ENCODE measurements at places on chromosomes 3 and 15. TPM values are rescaled to one million over a fixed set of nuclear protein-coding genes. Genes with fewer than 3 reads are reported as not detected.

DNA sequence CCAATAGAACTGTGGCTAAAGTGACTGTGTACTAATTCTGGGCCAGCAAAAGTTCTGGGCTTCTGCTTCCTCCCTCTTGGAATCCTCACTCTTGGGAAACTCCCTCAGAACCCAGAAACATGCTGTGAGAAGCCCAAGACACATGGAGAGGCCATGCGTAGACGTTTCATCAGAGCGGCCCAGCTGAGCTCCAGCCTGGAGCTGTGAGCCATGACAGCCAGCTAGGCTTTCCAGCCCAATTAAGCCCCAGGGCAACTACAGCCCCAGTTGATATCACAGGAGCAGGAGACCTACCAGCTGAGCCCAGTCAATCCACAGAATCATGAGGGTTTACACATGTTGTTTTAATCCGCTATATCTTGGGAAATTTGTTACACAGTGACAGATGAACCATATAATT lies 43.6 kb upstream of the CNOT10 start:
- no peak overlapping the region for H3K4me3 ChIP-seq
- H3K27ac ChIP-seq = no peak overlapping the region
- no peak for DNase-seq
- H3K36me3 ChIP-seq = no peaks in the 10 kb centered on the region

DNA sequence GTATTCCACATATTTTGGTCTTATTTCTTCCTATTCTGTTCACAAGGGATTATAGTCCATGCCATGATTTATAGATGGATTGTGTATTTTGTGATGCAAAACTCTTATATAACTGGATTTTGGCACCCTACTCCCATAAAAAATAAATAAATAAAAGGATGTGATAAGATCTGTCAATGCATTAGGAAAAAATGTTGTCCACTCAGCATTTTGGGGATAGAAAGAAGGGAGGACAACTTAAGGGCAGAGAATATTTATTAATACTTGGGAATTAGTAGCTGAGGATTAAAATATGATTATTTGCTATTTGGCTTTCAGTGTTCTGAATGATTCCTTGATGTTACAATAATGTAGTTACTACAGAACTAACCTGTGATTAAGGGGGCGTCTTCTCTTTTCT lies 682.6 kb downstream of the ZBBX start:
- H3K36me3 ChIP-seq = no peaks in the 10 kb centered on the region
- no peaks in the 10 kb centered on the region for H3K27me3 ChIP-seq
- no peak overlapping the region for H3K27ac ChIP-seq

DNA sequence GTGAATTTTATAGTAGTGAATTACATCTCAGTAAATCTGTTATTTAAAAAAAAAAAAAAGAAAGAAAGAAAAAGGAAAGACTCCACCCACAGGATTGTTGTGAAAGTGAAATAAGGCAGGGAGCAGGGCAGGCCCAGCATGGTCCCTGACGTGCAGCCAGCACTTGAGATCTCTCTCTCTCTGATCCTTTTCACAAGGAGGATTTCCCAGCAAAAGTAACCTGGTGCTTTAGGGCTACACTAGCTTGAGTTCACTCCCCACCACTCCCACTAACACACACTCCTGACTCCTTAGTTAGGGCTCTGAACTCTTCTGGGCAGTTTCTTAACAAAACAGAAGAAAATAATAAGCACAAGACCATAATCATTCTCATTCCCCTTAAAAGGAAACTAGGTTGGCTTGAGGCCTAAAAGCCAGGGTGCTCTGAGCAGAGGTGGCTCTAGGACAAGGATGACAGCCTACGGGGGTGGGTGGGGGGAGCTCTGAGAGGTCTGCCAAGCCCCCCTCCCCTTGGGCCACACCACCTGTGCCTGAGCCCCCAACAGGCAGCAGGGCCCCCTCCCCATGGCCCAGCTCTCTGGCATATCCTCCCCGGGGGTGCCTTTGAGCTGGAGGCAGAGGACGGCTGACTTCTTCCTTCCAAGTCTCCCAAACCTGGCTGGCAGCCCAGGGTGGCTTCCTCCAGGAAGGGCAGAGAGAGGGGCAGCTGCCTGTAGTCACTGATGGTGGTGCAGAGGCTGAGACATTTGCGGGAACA lies 856 bp downstream of the TMEM40 start:
- H3K4me1 ChIP-seq = no peaks in the 10 kb centered on the region
- peak overlapping the region; percentile 55 for H3K27ac ChIP-seq
- H3K4me3 ChIP-seq = no peak overlapping the region
- no peaks in the 10 kb centered on the region for H3K36me3 ChIP-seq
- DNase-seq = peak; percentile 43

DNA sequence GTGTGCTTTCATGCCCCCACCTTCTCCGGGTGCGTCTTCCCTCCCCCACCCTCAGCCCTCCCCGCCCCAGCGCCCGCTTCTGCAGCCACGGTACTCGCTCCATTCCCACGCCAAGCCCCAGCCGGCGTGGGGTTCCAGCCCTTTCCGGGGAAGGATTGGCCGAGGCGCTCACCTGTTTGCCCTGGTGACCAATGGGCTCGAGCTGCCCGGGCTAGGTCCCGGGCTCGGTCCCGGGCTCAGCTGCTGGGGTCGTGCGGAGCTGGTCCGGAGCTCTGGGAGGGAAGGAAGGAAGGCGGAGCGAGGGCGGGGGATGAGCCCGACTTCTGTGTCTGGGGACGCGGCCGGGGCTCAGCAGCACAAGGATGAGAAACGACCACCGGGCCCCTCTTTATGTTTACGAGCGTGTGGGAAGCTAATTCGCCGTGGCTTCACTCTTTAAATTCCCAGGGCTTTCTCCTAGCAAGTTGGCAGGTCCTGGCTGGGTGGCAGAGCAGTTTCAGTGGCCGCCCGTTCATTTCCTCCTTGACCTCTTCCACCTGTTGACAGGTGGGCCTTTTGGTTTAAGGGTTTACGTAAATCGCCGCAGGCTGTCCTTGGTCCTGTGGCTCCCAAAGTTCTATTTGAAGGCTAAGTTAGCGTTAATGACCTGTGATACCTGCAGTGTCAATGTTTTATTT lies at the start of gene IGSF10:
TSS of gene IGSF10 (minus strand) at position 288 of the 677 bp plus-strand sequence. CDS start 2,352 bp downstream, outside the sequence.
- no peak within 1 kb of the TSS for H3K27ac ChIP-seq
- peak; percentile 50 for DNase-seq
- no peaks in the 10 kb centered on the region for H3K36me3 ChIP-seq
- H3K4me3 ChIP-seq = peak within 1 kb of the TSS; percentile 50
- H3K27me3 ChIP-seq = no peaks in the 10 kb centered on the region
- H3K4me1 ChIP-seq = no peaks in the 10 kb centered on the region

Gene AHSG
- not detected for total RNA-seq

DNA sequence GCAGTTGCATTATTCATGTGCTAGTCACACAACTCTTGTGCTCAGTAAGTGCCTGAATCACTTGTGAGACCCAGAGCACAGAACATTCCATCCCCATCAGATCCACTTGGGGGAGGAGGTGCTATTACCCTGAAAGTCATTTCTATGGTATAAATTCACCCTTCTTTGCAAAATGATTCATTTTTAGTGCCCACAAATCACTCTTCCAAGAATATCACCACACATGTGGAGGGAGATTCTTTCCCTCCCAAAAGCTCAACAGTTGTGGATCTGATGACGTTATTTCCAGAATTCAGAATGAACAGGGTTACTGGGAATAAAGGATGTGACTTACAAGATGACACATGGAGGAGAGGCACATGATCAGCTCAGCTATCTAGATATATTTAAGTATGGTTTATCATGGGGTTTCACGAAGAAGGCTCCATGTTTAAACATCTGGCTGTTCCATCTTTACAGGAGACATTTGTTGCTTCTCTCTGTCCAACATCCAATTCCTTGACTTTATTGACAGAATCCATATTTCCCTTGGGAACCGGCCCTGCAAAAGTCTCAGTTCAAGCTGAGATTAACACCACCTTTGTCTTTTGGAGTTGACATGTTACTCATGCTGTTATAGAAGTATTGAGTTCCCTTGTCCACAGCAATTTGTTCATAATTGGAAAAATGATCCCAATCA lies 214.2 kb upstream of the PROK2 start:
- no peak overlapping the region for H3K4me3 ChIP-seq
- H3K36me3 ChIP-seq = no peaks in the 10 kb centered on the region
- DNase-seq = no peak
- peaks cover 4% of the 10 kb centered on the region for H3K27me3 ChIP-seq

DNA sequence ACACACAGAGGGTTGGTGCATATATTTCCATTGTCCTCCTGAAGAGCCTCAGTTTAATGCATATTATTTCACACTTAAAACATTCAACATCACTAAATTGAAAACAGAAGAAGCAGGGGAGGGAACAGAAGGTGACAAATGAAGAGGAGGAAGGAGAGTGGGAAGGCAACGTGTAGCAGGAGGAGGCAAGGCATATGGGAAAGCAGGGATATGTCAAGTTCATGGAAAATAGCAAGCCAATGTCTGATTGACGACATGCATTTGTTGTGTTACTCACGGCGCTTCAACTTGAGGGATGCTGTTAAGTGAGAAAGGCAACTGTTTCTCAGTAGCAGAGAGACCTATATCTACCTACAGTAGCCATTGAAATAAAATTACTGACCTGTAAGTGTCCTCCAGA lies 154.5 kb downstream of the NSUN3 start:
- no peaks in the 10 kb centered on the region for H3K27me3 ChIP-seq
- H3K4me1 ChIP-seq = no peaks in the 10 kb centered on the region

- no peak overlapping the region for H3K4me3 ChIP-seq
- no peaks in the 10 kb centered on the region for H3K27me3 ChIP-seq
- no peak for DNase-seq
- peaks cover 13% of the 10 kb centered on the region for H3K36me3 ChIP-seq
- H3K4me1 ChIP-seq = no peaks in the 10 kb centered on the region
Measured at GRCh38 chr3:52904000-52904399, 6.7 kb upstream of the STIMATE start.

Gene IL5RA
- total RNA-seq = 0.06 TPM

DNA sequence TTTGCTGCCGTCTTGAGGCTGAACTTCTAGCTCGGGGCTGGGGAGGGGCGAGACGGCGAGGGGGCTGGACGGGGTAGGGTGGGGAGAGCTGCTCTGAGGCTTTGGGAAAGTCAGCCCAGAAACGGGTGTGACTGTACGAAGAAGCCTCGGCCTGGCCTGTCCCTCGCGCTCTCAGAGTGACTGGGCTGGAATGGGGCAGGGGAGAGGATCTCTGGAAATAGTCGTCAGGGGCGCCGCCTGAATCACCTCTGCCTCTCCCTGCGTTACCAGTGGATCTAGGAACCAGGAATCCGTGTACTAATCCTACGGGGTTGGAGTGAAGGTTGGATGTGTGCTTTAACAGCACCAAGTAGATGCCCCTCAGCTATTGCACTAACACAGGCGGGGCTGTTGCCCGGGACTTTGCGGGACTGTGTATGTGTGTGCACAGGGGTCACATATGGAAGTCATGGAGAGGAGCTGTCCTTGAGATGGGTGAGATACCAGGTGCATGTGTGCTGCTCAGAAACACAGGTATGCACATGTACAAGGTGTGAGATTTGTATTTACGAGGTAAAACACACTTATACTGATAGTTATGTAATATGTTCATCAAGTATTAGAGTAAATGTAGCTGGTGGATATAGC lies 591 bp downstream of the FOXL2NB start:
- H3K36me3 ChIP-seq = no peaks in the 10 kb centered on the region
- H3K27me3 ChIP-seq = peaks cover 59% of the 10 kb centered on the region
- peaks cover 37% of the 10 kb centered on the region for H3K4me1 ChIP-seq
- H3K27ac ChIP-seq = peak overlapping the region; percentile 74

- DNase-seq = no peak
- no peak overlapping the region for H3K27ac ChIP-seq
- no peak overlapping the region for H3K4me3 ChIP-seq
- no peaks in the 10 kb centered on the region for H3K36me3 ChIP-seq
- H3K4me1 ChIP-seq = no peaks in the 10 kb centered on the region
- no peaks in the 10 kb centered on the region for H3K27me3 ChIP-seq
Measured at GRCh38 chr3:89740881-89741177, 633.4 kb downstream of the EPHA3 start.

- no peak for DNase-seq
- H3K27ac ChIP-seq = no peak overlapping the region
- H3K27me3 ChIP-seq = no peaks in the 10 kb centered on the region
- H3K4me1 ChIP-seq = no peaks in the 10 kb centered on the region
Measured at GRCh38 chr15:67765701-67766100, 59.6 kb upstream of the SKOR1 start.

GRCh38 chr3:112667599-112667998 lies 26.7 kb upstream of the CCDC80 start:
- no peaks in the 10 kb centered on the region for H3K36me3 ChIP-seq
- H3K4me1 ChIP-seq = no peaks in the 10 kb centered on the region
- no peak overlapping the region for H3K27ac ChIP-seq
- no peak overlapping the region for H3K4me3 ChIP-seq
- no peak for DNase-seq

GRCh38 chr15:25931851-25932250 lies 68.7 kb upstream of the ATP10A start:
- H3K27ac ChIP-seq = no peak overlapping the region
- no peaks in the 10 kb centered on the region for H3K36me3 ChIP-seq
- DNase-seq = no peak
- H3K27me3 ChIP-seq = no peaks in the 10 kb centered on the region
- H3K4me1 ChIP-seq = peaks cover 4% of the 10 kb centered on the region

Gene SOX14
- not detected for total RNA-seq

- H3K36me3 ChIP-seq = no peaks in the 10 kb centered on the region
- H3K4me3 ChIP-seq = no peak overlapping the region
- no peak overlapping the region for H3K27ac ChIP-seq
- H3K27me3 ChIP-seq = no peaks in the 10 kb centered on the region
- no peaks in the 10 kb centered on the region for H3K4me1 ChIP-seq
- DNase-seq = no peak
Measured at GRCh38 chr3:71710906-71711494, 14.2 kb downstream of the EIF4E3 start.

- H3K36me3 ChIP-seq = no peaks in the 10 kb centered on the region
- no peak overlapping the region for H3K4me3 ChIP-seq
- no peak for DNase-seq
- peaks cover 8% of the 10 kb centered on the region for H3K27me3 ChIP-seq
Measured at GRCh38 chr15:79099692-79100091, 9.1 kb upstream of the RASGRF1 start.

Gene KY
- total RNA-seq = 16.7 TPM

DNA sequence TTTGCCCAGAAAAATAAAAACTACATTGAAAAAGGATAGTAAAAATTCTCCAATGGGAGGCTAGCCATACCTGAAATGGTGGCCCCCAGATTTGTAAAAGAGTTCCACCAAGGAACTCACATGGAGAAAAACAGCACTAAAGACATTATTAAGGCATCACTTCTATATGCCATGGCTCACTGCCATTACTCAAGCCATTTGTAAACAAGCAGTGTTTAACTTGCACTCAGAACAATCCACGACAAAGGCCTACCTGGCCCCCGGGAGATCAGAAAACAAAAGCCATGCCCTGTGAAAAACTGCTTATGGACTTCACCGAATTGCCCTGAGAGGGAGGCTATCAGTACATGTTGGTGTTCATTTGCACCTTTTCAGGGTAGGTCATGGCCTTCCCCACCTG lies 19.6 kb downstream of the CCR8 start:
- H3K36me3 ChIP-seq = no peaks in the 10 kb centered on the region
- H3K27me3 ChIP-seq = no peaks in the 10 kb centered on the region
- DNase-seq = no peak
- no peak overlapping the region for H3K27ac ChIP-seq
- no peak overlapping the region for H3K4me3 ChIP-seq
- no peaks in the 10 kb centered on the region for H3K4me1 ChIP-seq

Gene AP3B2
- 0.54 TPM for total RNA-seq

- H3K27ac ChIP-seq = no peak overlapping the region
- H3K4me1 ChIP-seq = no peaks in the 10 kb centered on the region
- no peaks in the 10 kb centered on the region for H3K36me3 ChIP-seq
- no peak overlapping the region for H3K4me3 ChIP-seq
Measured at GRCh38 chr3:73094951-73095350, 33.5 kb downstream of the EBLN2 start.

Measured in adrenal gland (tissue), 19 donors.